ENCODE measurements at places on chromosomes 7 and 10.
A peak's percentile ranks its signal among the peaks of the same experiment; 100 is the strongest.

- H3K27ac ChIP-seq: no peak overlapping the region
- DNase-seq: no peak
- no peaks in the 10 kb centered on the region for H3K27me3 ChIP-seq
- H3K4me1 ChIP-seq: peaks cover 43% of the 10 kb centered on the region
Observed at GRCh38 chr10:31912289-31912688, 16.3 kb downstream of the ARHGAP12 start.

DNA sequence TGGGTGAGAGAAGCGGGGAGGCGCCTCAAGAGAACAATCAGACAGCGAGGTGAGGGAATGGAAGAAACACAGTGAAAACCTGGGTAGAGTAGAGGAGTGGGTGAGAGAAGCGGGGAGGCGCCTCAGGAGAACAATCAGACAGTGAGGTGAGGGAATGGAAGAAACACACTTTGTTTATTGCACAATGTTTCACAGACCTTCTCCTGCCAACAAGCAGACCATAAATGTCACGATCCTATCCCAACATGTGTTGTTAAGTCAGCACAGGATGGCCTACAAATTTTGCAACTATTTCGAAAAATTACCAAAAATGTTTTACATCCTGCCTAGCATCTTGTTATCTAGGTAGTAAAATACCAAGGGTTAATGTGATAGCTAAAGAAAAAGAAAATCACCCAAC is 115.3 kb downstream of the JAZF1 start:
- no peak for DNase-seq
- H3K4me1 ChIP-seq: peaks cover 9% of the 10 kb centered on the region
- no peak overlapping the region for H3K4me3 ChIP-seq
- H3K27ac ChIP-seq: no peak overlapping the region

DNA sequence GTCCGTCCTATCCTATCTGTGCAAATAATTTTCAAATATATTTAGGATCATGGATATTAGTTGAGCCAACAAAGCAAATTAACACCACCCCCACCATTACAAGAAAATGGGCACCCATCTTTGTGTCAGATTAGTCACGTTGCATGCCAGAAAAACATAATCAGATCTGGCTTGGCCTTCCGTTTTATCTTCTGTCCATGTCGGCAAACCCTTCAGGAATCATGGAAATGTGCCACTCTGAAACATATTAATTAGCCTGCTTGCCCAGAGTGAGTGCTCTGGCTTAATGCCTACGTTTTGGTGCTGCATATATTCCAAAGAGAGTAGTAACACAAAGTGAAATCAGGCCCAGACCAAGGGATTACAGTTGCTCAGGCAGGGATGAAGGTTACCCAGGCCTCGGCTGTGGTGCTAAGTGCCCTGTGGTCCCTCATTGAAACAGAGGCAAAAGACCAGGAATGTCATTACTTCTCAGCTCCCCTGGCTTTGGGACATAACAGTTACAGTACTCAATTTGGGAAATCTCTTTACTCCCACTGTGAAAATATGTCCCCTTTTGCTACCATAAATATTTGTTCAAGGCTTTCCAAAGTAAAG is 154.0 kb upstream of the LSM8 start:
- no peak overlapping the region for H3K27ac ChIP-seq
- H3K36me3 ChIP-seq: no peaks in the 10 kb centered on the region
- H3K4me1 ChIP-seq: no peaks in the 10 kb centered on the region

DNA sequence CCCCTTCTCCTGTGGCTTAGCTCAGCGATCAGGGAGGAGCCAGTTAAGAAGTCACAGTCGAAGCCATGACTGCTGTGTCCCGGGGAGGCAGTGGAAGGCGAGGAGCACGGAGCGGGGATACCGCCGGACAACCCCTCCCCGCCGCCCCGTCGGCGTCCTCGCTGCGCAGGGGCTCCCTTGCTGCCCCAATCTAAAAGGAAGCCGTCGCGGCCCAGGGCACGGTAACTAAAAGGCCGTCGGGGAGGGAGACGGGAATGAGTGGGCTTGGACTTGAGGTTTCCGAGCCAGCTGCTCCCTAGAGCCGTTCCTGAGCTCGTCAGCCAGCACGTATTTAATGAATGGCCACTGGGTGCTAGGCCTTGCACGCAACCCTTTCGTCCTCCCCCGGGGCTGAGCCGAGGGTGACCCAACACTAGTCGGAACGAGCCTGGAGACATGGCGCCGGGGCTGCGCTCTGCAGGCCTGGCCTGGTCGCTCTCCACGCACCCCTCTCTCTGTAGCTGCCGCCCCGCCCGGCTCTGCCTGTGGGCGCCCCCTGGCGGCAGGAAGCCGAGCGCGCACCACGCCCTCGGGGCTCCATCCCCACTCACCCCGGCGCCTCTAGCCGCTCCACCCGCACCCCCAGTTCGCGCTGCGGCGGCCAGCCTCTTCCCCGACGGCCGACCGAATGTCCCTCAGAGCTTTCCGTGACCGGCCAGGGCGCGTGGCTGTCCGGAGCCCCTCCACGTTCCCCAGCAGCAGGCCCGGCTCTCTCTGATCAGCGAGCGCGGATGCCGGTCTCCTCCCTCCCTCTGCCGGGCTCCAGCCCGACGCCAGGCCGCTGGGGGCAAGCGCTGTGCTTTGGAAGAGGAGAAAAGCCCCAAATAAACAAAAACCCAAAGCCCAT is 29.3 kb upstream of the KCNK18 start:
- H3K4me3 ChIP-seq: peak overlapping the region; percentile 57
- no peaks in the 10 kb centered on the region for H3K36me3 ChIP-seq
- H3K4me1 ChIP-seq: peaks cover 20% of the 10 kb centered on the region

DNA sequence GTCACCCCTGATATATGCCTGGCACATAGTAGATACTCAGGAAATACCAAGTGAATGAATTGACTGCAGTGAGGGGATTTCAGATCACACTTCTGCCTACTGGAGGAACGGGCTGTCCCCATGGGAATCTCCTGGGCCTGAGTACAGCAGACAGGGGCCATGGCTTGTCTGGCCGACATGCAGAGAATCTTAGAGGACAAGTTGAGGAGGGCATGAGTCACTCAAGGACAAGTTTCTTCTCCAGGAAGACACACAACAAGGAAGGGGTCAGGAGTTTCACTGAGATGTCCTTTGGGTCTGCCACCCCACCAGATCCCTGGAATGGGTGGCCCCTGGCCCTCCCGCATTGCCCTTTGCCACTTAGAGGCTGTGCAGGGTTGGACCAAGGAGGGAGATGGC is 20.7 kb downstream of the PLPP4 start:
- no peak for DNase-seq
- H3K27ac ChIP-seq: no peak overlapping the region
- no peak overlapping the region for H3K4me3 ChIP-seq
- no peaks in the 10 kb centered on the region for H3K4me1 ChIP-seq
- H3K36me3 ChIP-seq: no peaks in the 10 kb centered on the region
- no peaks in the 10 kb centered on the region for H3K27me3 ChIP-seq

DNA sequence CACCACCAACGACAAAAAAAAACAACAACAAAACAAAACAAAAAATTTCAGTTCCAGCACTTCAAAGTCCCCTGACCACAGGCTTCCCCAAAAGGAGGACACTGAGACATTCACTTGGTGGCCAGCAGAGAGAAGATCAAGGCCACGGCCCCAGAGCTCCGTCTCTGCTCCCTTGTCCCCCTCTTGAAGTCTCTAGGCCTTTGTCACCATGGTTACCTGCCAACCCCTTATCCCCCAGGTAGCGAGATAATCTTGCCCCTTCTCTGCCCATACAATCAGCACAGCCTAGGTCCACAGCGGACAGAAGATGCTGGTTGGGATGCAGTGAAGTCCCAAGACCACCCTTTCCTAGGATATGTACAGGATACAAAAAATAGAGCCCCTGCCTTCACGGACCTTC is 30.7 kb downstream of the AFAP1L2 start:
- no peak overlapping the region for H3K27ac ChIP-seq
- no peak overlapping the region for H3K4me3 ChIP-seq
- DNase-seq: no peak
- peaks cover 6% of the 10 kb centered on the region for H3K4me1 ChIP-seq
- no peaks in the 10 kb centered on the region for H3K27me3 ChIP-seq
- no peaks in the 10 kb centered on the region for H3K36me3 ChIP-seq

DNA sequence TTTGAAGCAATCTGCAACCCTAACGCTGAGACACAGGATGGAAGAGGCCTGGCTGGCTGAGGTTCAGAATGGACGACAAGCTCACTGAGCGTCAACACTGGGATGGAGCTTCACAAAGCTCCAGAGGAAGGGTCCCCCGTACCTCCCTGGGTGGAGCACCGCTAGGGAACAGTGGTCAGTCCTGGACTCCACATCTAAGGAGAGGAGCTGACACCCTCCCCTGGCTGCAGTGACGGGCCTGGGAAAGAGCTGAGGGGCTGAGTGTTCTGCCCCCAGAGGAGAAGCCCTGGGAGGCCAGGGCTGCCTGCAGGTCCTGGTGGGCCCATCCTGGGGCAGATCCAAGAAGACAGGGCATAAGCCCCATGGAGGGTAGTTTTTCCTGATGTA is 146.2 kb downstream of the ARHGAP22 start:
- H3K4me3 ChIP-seq: no peak overlapping the region
- H3K27me3 ChIP-seq: no peaks in the 10 kb centered on the region
- no peaks in the 10 kb centered on the region for H3K36me3 ChIP-seq

DNA sequence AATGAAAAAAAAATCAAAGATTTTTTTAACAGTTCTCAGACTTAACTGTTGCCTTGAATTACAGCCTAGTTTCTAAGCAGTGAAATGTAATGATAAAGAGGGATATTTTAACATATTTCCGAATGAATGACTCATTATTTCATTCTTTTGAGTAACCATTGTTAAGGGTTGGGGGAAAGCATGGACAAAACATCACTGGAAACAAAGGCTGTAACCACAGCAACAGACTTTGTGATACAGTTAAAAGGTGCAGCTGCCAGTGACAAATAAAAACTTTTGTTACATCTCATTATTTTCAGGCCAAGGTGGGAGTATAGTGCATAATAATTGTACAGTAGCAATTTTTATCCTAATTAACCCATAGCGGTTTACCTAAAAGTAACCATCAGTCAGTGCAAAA is 172.6 kb downstream of the LRRTM3 start:
- H3K27ac ChIP-seq: no peak overlapping the region
- H3K4me1 ChIP-seq: no peaks in the 10 kb centered on the region
- no peaks in the 10 kb centered on the region for H3K36me3 ChIP-seq
- no peak for DNase-seq
- H3K27me3 ChIP-seq: no peaks in the 10 kb centered on the region
- no peak overlapping the region for H3K4me3 ChIP-seq

GRCh38 chr7:132080967-132081668 is 495.2 kb downstream of the PLXNA4 start:
- H3K4me1 ChIP-seq: peaks cover 31% of the 10 kb centered on the region
- no peaks in the 10 kb centered on the region for H3K36me3 ChIP-seq
- no peaks in the 10 kb centered on the region for H3K27me3 ChIP-seq
- H3K4me3 ChIP-seq: no peak overlapping the region
- no peak for DNase-seq

DNA sequence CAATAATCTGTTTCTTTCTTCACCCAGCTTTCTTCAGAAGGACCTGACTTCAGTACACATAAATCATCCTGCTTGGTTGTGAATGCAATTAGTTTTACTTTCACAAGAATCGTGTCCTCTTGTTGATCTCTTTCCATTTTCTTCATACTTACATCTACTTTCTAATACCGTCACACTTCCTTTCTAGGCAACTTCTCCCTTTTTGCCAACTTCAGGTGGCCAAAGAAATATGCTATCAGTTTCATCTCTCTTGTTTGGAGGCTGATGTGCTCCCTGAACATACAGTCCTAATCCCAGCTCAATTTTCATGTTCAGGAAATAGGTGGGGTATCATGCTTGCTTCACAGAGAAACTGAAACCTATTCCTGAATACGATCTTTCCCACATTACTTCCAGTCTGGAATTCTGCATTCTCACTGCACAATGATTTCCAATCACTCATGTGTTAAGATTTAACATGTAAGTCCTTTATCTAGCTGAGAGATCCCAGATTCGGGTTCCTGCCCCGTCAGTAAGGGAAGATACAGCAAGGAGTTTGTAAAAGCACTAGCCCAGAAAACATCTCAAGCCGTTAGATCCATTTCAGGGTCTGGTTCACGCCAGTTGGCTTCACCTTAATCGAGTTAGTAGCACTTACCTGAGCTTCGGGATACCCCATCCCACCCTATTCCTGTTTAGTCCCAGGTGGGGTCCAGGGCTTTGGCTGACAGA is 994 bp downstream of the SLC25A28 start:
- no peak for DNase-seq
- peaks cover 38% of the 10 kb centered on the region for H3K4me1 ChIP-seq
- no peaks in the 10 kb centered on the region for H3K27me3 ChIP-seq
- H3K4me3 ChIP-seq: peak overlapping the region; percentile 69
- no peaks in the 10 kb centered on the region for H3K36me3 ChIP-seq
- peak overlapping the region; percentile 48 for H3K27ac ChIP-seq

- no peaks in the 10 kb centered on the region for H3K27me3 ChIP-seq
- H3K4me1 ChIP-seq: no peaks in the 10 kb centered on the region
- no peak for DNase-seq
- peaks cover 4% of the 10 kb centered on the region for H3K36me3 ChIP-seq
- H3K4me3 ChIP-seq: no peak overlapping the region
Observed at GRCh38 chr7:105905910-105906568, 29.6 kb upstream of the ATXN7L1 start.

DNA sequence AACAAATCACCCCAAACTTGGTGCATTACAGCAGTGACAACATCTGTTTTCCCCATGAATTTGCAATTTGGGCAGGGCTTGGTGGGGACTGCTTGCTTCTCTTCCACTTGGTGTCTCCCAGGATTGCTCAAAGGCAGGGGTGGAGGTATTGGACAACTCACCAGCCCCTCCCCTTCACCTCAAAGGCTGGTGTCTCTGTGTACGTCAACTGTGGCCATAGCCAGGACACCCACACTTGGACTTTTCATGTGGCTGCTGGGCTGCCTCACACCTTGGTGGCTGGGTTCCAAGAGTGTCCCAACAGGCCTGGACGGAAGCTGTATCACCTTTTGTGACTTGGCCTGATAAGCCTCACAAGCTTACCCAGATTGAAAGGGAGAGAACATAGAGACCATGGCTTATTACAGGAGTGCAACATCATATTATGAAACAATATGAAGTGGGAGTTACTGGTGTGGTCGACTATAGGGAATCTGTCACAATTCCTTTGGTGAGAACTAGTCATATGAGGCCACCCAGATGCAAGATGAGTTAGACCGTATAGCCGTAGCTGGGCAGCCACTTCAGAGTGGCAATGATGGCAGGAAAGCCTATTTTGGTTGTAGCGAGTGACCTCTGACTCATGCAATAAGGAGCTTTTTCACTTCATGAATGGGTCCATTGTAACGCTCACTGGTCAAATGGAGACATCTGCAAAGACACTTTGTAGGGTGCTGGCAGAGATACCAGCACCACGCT is 187.6 kb upstream of the ITGB1 start:
- no peak overlapping the region for H3K27ac ChIP-seq
- H3K36me3 ChIP-seq: no peaks in the 10 kb centered on the region
- no peak for DNase-seq
- no peaks in the 10 kb centered on the region for H3K27me3 ChIP-seq
- no peak overlapping the region for H3K4me3 ChIP-seq
- no peaks in the 10 kb centered on the region for H3K4me1 ChIP-seq

DNA sequence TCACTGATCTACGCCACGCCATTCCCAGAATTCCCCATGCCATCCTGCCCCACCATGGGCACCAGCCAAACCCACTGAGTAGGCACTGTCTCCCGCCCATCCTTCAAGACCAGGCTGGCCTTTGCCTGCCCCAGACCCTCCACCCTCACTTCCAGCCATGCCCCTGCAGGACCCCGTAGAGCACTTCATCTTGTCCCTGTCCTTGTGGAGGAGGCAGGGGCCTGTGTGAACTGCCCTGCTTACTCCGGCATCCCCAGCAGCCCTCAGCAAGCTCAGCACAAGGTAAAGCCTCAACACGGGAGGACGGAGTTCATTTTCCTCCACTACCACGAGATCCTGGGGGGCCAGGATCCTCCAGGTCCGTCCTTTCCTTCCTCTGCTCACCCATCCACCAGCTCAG is 577.7 kb downstream of the PTPRN2 start:
- H3K36me3 ChIP-seq: no peaks in the 10 kb centered on the region
- no peak overlapping the region for H3K4me3 ChIP-seq
- no peaks in the 10 kb centered on the region for H3K4me1 ChIP-seq
- H3K27me3 ChIP-seq: no peaks in the 10 kb centered on the region
- no peak overlapping the region for H3K27ac ChIP-seq
